CD4-positive, alpha-beta T cell treated with Interleukin-4 for 1 hour (primary cell): ENCODE measurements at places on chromosomes 11 and 22.

DNA sequence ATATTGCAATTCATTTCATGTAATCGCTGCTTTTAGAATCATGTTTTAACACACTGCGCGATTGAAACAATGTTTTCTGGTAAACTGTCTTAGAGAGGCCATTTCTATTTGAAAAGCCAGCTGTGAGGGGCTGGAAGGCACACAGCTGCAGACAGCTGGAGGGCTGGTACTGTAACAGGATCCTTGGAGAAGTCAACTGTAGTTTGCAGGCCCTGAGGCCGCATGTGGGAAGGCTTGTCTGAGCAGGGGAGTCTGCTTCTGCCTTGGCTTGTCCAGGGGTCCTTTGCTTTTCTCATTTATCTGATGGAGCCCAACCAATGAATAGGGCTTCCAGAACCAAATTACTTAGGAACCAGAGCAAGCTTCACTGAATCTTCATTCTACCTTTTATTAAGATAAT is 313.5 kb downstream of the BLID start:
- DNase-seq = no peak

DNA sequence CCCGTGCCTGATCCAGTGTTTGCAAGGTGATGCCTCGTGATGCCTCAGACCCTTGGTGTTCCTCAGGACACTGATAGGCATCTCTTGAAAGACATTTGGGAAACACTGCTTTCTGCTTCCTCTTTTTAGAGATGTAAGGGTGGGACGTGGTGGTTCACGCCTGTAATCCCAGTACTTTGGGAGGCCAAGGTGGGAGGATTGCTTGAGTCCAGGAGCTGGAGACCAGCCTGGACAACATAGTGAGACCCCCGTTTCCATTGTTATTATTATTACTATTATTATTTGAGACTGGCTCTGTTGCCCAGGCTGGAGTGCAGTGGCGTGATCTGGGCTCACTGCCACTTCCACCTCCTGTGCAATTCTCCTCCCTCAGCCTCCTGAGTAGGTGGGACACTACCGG is 6.5 kb upstream of the SOX10 start:
- DNase-seq = no peak

GRCh38 chr11:34634694-34635062 is 13.8 kb downstream of the EHF start:
- no peak for DNase-seq

- no peak for DNase-seq
These were observed 1.2 kb upstream of the TNFRSF13C start for GRCh38 chr22:41927813-41928212.

DNA sequence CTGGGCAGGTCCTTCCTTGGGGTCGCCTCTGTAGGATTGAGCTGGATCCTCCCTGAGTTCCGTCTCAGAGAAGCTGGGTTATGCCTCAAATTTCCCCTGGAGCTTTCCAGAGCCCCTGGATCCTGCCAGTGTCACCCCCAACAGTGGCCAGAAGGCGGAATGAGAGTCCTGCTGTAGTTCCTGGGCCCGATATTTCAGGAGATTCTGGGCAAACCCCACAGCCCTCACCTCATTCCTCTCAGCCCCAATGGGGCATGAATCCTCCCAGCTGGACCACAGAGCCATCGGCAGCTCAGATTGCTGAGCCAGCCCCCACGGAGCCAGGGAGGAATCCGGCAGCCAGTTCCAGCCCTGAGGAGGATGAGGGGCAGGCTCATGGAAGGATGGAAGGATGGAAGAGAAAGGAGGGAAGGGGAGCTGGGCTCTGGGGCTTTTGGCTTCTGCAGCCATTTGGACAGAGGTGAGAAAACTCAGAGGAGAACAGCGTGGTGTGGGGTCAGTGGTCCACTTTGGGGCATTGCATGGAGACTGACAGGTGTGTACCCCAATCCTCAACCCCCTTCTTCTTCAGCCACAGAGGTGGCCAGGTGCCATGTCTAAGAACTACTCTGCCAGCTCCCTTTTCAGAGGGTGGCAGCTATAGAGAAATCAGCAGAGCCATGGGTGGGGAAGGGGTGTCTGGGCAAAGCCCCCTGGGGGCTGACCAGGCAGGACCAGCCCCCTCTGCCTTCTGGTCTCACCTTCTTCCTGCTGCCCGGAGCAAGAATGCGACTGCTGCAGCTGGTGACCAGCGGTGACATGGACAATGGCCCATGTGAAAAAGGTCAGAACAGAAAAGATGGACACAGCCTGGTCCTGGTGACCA is 867.6 kb downstream of the TBC1D22A start:
- no peak for DNase-seq

GRCh38 chr22:44620129-44620840 is 81.7 kb upstream of the PRR5 start:
- DNase-seq = peak; percentile 91

DNA sequence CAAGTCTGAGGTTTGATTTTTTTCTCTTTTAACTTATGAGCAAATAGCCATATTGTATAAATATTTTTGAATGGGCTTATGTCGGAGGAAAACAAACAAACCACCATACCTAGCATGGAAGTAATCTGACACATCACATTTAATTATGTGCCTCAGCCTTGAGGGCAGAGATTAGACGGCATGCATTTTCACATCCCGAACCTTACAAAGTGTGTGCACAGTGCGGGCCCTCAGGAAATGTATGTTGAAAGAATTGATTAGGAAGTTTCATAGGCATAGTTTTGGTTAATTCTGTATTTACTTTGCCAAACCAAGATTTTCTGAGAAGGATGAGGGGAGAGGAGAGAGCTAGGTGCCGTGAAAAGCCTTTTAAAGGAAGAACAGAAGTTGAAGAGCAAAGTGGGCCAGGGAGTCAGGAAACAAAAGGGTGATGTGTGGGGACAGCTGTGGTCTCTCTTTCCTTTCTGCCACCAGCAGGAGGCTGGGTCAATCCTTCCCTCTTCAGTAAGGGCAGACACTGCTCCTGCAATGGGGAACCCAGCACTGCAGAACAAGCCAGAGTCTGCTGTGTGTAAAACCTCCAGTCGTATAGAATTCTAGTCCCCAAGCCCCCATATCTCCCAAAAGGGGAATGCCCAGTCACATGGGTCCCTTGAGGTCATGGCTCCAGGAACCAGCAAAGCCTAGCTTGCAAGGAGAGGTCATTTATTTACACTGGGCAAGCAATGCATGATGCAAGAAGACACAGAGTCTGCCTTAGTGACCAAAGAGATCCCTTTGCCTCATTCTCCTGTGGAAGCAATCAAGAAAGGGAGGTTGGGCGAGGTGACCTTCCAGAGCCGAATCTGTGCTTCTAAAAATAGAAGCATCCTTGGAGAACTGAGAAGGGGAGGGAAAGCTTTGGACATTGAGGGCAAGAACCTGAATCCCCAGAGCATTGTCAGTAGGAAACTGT is 71.1 kb upstream of the OLFML1 start:
- DNase-seq = no peak

GRCh38 chr11:47924184-47924691 is 56.1 kb upstream of the PTPRJ start:
- no peak for DNase-seq

DNA sequence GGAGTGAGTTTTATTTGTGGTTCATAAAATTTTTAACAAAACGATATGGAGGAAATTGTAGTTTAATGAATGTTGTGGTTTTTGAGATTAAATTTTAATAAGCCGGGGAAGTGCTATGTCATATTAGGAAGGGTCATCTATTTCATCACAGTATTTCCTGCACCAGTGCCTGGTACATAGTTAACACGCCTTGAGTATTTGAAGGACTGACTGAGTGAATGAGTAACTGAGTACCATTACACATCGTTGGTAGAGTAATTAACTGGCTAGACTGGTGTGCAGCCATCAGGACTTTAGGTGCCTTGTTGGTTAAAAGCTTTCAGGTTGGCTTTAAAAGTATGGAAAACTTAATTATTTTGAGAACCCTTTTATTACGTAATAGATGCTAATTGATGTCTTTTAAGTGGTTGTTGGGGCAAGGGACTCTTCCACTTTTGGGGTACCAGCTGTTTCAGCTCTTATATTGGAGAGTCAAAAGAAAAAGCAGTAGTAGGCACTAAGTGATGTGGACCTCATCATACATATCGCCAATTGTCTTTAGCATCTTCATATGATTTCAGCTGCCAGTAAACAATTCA is 101.8 kb downstream of the DDX10 start:
- DNase-seq = no peak

DNA sequence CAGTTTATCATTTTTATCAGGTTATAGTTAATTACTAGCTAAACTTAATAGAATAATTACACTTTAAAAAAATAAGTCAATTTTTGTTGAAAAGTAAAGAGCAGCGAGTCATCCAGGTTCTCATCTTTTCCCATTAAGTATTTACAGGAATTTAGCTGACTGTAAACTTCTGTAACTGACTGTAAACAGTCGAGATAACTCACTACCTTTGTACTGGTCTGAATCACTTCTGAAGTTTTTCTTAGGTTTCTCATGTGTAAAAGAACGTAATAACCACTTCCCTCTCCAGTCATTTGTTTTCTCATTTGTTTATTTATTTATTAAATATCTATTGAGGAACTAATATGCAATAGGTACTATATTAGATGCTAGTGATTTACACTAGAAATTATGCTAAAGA is 270.8 kb downstream of the DYNC2H1 start:
- no peak for DNase-seq

GRCh38 chr11:75547617-75548058 is 14.4 kb upstream of the SERPINH1 start:
- DNase-seq = peak; percentile 33

- no peak for DNase-seq
These were observed 145.7 kb upstream of the TTC12 start for GRCh38 chr11:113168354-113169342.

DNA sequence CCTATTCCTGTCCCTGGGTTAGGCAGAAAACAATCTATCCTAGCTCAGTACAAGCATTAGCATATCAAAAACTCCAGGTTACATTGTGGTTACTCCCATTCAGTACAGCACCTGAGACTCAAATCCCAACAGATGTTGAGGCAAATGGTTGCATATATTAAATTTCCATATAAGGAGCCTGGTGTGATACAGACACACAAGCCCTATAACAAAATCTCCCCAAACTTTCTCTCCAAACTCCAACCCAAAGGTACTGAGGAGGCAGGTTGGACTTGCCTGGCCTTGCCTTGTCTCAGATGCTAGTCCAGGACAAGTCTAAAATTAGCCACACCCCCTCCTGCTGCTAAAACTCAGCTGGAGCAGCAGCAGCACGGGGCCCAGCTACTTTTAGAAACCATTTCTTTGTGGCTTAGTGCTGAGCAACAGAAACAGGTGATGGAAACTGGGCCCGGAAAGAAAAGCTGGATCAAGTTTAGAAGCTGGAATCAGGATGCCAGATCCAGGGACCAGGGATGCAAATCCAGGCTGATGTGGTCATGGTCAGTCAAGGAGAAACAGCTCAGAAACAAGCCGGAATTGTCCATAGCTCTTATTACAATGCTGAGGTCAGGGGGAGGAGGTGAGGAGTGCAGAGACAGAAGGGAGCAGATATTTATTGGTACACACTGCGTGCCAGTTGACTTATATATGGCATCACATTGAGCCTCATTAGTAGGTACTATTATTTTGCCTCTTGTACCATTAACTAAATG is 73.7 kb upstream of the AMOTL1 start:
- DNase-seq = no peak

GRCh38 chr11:1343391-1344055 is 34.1 kb upstream of the TOLLIP start:
- no peak for DNase-seq

DNA sequence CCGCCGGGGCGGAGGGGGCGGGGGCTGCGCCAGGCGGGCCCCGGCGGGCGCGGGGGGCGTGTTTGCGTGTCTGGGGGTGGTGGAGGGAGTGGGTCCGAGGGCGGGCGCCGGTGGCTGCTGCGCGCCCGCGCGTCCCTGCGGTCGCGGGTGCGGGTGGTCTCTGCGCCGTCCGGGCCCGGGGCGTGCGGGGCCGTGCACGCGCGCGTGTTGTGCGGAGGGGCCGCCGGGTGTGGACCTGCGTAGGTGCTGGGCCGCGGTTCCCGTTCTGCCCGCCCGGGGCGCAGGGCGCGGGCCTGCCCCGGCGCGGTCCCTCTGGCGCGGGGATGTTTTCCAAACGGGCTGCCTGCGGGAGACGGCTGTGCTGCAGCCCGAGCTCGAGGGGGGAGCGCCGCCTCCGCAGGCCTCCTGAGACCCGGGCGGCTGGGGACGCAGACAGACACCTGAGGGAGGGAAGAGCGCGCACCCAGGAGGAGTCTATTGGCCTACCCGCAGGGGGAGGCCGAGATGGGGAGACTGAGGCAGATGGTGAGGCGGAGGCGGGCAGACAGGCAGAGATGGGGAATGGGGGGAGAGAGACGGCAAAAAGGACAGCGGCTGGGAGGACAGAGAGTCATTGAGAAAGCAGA is 442 bp downstream of the PELI3 start:
- DNase-seq = peak; percentile 49

DNA sequence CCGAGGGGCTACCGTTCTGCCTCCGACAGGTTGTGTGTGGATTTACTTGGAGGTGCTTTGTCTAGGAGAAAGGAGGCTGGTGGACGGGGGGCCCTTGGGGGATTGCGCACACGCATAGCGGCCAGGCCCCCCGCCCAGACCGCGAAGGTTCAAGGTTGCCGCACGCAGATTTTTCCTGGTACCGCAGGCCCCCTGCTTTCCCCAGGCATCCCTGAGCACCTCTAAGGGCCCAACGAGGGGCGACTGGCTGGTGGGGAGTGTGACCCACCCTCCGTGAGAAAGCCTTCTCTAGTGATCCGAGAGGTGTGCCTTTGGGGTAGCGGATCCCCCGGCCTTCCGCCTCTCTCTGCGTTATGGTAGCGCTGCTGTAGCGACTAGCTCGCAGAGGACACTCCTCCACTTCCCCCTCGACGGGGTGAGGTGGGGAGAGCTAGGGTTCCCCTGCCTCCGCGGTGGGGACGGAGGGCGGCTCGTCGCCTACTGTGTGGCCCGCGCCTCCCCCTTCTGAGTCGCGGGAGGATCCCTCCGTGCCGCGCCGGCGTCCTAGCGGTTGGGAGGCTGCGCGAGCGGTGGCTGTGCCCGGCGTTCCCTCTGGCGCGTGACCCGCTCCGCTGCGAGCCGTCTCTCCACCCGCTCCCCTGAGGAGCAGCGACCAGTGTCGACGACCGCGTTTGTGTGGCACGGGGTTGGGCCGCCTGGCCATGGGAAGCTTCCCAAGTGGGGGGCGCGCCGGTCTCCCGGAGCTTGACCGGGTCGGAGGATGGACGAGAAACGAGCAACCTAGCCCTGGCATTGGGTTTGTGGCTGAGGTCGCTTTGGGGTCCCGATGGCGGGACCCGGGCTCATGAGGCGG is 3900.0 kb upstream of the OR11H1 start:
- no peak for DNase-seq

- DNase-seq = no peak
These were observed 161.0 kb upstream of the SORL1-AS1 start for GRCh38 chr11:121613724-121614123.

GRCh38 chr11:100753172-100753543 is 66.1 kb downstream of the ARHGAP42 start:
- no peak for DNase-seq

GRCh38 chr11:11292839-11293238 is 60.2 kb downstream of the CSNK2A3 start:
- DNase-seq = no peak

DNA sequence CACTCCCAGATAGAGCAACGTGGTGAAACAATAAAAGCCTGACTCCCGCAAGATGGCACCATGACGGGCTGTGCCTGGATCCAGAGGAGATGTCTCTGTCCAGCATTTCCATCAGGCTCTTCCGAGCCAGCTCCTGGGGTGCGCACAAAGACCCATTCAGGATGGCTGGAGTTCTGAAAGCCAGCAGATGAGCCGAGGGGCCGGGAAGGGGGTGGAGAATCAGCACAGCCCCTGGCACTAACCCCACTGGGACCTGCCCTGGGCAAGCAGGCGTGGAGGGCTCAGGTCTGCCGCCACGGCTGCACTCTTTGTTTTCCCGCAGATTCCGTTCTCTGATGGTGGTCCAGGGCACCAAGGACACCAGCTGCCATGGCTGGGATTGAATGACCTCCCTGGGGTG is 97.2 kb upstream of the BLID start:
- DNase-seq = no peak
